ENCODE measurements at places on chromosomes 7 and 10.

DNA sequence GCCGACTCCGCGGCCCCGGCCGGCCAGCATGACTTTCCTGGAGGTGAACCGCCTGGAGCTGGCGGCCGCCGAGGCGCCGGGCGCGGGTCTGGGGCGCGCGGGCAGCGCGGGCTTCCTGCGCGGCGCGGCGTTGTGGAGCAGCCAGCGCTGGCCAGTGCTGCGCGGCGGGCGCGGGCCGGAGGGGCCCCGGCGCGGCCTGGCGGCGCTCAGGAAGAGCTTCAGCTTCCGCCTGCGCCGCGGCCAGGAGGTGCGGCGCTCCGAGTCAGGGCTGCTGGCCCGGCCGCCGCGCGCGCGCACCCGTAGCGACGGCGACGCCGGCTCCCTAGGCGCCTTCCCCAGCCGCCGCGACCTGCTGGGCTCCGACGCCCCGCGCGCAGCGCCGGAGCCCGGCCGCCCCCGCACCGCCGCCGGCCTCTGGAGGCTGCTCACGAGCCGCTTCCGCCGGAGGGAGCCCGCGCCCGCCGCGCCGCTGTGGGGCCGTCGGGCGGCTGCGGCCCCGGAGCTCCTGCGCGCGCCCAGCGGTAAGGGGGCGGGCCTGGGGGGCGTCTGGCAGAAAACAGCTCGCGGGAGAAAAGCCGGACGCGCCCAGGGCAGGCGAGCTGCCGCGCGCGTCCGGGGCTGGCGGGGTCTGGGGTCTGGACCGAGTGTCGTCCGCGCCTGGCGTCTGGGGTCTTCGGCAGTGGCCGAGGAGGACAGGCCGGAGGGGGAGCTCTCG is 29.0 kb downstream of the AGAP3 start:
- no peak for DNase-seq
- peaks cover 24% of the 10 kb centered on the region for H3K36me3 ChIP-seq
- H3K27ac ChIP-seq, result no peak overlapping the region
- H3K27me3 ChIP-seq, result peaks cover 3% of the 10 kb centered on the region

- peaks cover 63% of the 10 kb centered on the region for H3K36me3 ChIP-seq
- no peak overlapping the region for H3K27ac ChIP-seq
- H3K4me1 ChIP-seq, result peaks cover 8% of the 10 kb centered on the region
- H3K4me3 ChIP-seq, result no peak overlapping the region
These were observed 235.2 kb downstream of the ZMYND11 start for GRCh38 chr10:370449-370825.

GRCh38 chr10:48209241-48209640 is 65.3 kb downstream of the FRMPD2 start:
- no peak for DNase-seq
- peaks cover 3% of the 10 kb centered on the region for H3K27me3 ChIP-seq
- H3K4me1 ChIP-seq, result no peaks in the 10 kb centered on the region
- no peak overlapping the region for H3K27ac ChIP-seq

GRCh38 chr7:2795906-2796305 is 48.2 kb downstream of the GNA12 start:
- no peaks in the 10 kb centered on the region for H3K27me3 ChIP-seq
- DNase-seq, result no peak
- H3K4me1 ChIP-seq, result no peaks in the 10 kb centered on the region
- no peak overlapping the region for H3K4me3 ChIP-seq

DNA sequence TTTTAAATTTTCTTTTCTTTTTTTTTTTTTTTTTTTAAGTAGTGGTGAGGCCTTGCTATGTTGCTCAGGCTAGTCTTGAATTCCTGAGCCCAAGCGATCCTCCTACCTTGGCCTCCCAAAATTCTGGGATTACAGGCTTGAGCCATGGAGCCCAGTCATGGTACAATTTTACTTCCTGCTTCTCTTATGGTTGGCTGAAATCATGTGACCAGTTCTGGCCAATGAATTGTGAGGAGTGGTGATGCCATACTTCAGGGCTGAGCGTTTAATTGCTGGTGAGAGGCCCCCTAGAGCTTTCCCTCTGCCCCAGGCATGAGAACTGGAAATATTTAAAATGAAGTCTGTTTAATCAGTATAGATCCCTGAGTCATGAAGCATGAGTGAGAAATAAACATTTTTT is 22.2 kb upstream of the BAIAP2L1 start:
- DNase-seq, result no peak
- no peaks in the 10 kb centered on the region for H3K27me3 ChIP-seq
- no peaks in the 10 kb centered on the region for H3K4me1 ChIP-seq
- H3K4me3 ChIP-seq, result no peak overlapping the region
- H3K27ac ChIP-seq, result no peak overlapping the region

DNA sequence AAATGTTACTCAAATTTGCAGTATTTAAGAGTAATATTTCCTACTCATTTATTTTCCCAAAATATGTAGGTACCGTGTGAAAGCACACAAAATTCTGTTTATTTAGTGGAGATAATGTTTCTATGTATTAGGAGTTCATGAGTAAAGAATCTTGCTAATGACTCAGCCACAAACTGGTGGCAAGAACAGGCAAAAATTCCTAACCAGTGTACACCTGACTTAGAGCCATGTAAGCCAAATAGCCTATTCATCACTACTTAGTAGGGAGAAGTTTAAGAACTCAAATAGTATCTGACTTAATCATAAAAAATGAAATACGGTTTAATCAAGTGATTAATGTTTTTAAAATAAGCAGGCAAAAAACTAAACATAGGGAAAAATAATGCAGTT is 169.0 kb downstream of the SRPK2 start:
- no peak overlapping the region for H3K4me3 ChIP-seq
- peaks cover 7% of the 10 kb centered on the region for H3K4me1 ChIP-seq
- H3K36me3 ChIP-seq, result no peaks in the 10 kb centered on the region
- DNase-seq, result no peak
- no peaks in the 10 kb centered on the region for H3K27me3 ChIP-seq
- H3K27ac ChIP-seq, result no peak overlapping the region

DNA sequence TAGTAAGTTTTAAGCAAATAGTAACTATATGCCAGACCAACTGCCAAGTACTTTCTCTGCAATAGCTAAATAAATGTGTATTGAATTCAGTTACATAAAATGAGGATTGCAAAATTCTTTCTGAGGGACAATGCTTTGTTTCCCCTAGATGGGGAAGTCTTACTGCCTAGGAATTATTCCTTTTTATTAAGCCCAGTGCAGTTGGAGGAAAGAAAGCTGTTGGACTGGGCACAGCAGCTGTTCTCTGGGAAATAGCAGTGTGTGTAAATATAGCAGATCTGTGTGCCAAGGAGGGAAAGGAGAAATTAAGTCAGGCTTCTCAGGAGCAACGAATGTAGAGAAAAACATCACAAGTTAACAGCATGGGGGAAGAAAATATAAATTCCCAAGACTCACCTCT is 77.1 kb downstream of the SEC23IP start:
- H3K4me3 ChIP-seq, result no peak overlapping the region
- H3K4me1 ChIP-seq, result no peaks in the 10 kb centered on the region
- H3K27me3 ChIP-seq, result no peaks in the 10 kb centered on the region

GRCh38 chr10:34001831-34002230 is 667.4 kb upstream of the NRP1 start:
- H3K4me3 ChIP-seq, result no peak overlapping the region
- H3K27me3 ChIP-seq, result peaks cover 5% of the 10 kb centered on the region
- no peak for DNase-seq
- no peaks in the 10 kb centered on the region for H3K36me3 ChIP-seq
- H3K27ac ChIP-seq, result no peak overlapping the region

DNA sequence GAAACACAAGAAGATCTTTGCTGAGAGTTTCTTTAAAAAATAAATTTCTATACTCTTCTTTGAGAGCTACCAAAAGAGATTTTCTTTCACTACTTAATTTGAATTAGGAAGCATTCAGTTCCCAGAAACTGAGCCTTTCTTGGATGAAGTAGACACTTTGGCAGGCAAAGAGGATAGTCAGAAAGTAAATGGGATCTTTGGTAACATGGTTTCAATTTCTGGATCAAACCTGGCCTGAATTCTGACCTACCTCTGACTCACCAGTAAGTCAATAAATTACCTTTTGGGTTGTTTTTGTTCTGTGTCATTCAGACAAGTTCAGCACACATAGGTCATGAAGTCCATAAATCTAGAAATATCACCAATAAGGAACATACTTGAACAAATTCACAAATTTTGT is 26.8 kb upstream of the CABCOCO1 start:
- no peaks in the 10 kb centered on the region for H3K36me3 ChIP-seq
- DNase-seq, result no peak
- no peak overlapping the region for H3K27ac ChIP-seq
- no peak overlapping the region for H3K4me3 ChIP-seq

GRCh38 chr7:44157116-44158080 is 16.3 kb upstream of the MYL7 start:
- H3K4me3 ChIP-seq, result no peak overlapping the region
- DNase-seq, result no peak
- H3K36me3 ChIP-seq, result no peaks in the 10 kb centered on the region
- H3K4me1 ChIP-seq, result no peaks in the 10 kb centered on the region
- H3K27ac ChIP-seq, result no peak overlapping the region

GRCh38 chr7:137073571-137074325 is 205.3 kb downstream of the CHRM2 start:
- no peak for DNase-seq
- no peaks in the 10 kb centered on the region for H3K27me3 ChIP-seq
- no peak overlapping the region for H3K4me3 ChIP-seq
- H3K27ac ChIP-seq, result no peak overlapping the region

DNA sequence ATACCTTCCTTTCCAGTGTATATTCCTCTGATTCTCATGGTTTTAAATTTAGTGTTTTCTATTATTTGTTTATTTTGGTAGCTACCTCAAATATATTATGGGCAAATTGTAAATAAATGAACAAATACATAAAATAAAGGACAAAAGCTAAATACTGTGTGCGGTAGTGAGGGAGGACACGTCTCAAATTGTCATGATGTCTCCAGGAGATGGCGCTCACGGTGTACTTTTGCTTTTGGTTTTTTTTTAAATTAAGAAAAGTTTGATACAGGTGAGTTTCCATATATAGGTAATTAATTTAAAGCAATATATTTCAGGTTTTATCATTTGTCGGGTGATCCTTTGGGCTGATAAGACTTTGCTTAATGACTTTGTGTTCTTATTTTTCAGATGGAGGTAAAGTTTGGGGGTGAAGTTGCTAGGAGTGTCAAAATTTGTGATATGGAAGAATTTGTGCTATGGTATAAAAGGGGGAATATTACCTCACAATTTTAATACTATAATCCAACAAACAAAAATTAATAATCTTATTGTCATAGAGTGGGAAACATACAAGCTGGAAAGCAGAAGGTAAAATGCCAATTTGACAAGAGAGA is 68.4 kb upstream of the TMEM229A start:
- no peaks in the 10 kb centered on the region for H3K27me3 ChIP-seq
- H3K4me1 ChIP-seq, result no peaks in the 10 kb centered on the region
- no peak overlapping the region for H3K27ac ChIP-seq
- no peaks in the 10 kb centered on the region for H3K36me3 ChIP-seq

- no peaks in the 10 kb centered on the region for H3K4me1 ChIP-seq
- H3K4me3 ChIP-seq, result no peak overlapping the region
- H3K27me3 ChIP-seq, result no peaks in the 10 kb centered on the region
- no peak for DNase-seq
- H3K36me3 ChIP-seq, result peaks cover 15% of the 10 kb centered on the region
These were observed 37.0 kb downstream of the PPP2R2D start for GRCh38 chr10:131937836-131938235.

GRCh38 chr10:100981178-100981772 is 6.0 kb downstream of the MRPL43 start:
- H3K36me3 ChIP-seq, result peaks cover 76% of the 10 kb centered on the region
- H3K27ac ChIP-seq, result no peak overlapping the region
- no peaks in the 10 kb centered on the region for H3K4me1 ChIP-seq
- no peak overlapping the region for H3K4me3 ChIP-seq
- H3K27me3 ChIP-seq, result no peaks in the 10 kb centered on the region
- no peak for DNase-seq

GRCh38 chr7:106597751-106598546 is 63.0 kb downstream of the CCDC71L start:
- H3K4me3 ChIP-seq, result no peak overlapping the region
- DNase-seq, result no peak
- peaks cover 6% of the 10 kb centered on the region for H3K27me3 ChIP-seq
- H3K4me1 ChIP-seq, result no peaks in the 10 kb centered on the region
- no peaks in the 10 kb centered on the region for H3K36me3 ChIP-seq

DNA sequence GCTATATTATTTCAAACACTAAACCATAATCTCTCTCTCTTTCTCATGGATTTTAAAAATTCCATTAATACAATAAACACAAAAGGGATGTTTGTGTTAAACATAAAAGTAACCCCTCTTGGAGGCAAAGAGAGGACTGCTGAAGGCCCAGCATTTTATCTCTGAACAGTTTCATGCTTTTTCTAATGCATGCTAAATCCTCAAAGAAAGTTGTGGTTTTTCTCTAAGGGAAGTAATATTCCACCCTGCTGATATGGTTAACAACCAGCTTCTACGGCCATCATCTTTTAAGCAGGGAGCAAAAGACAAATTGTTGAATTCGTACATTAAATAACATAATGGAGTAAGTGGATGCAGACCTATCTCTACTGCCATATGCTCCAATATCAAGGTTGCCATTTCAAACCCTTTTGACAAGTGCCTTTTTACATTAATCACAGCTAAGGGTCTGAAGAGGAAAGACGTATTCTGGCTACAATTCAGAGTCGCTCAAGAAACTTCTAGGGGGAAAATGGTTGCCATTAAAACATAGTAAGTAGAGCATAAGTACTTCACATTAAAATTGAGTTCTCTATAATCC is 103.1 kb downstream of the SLC25A13 start:
- no peaks in the 10 kb centered on the region for H3K36me3 ChIP-seq
- no peak overlapping the region for H3K4me3 ChIP-seq
- no peaks in the 10 kb centered on the region for H3K4me1 ChIP-seq
- no peak for DNase-seq
- H3K27me3 ChIP-seq, result no peaks in the 10 kb centered on the region

GRCh38 chr7:106010331-106010730 is 47.3 kb downstream of the CDHR3 start:
- peak overlapping the region; percentile 81 for H3K27ac ChIP-seq
- no peaks in the 10 kb centered on the region for H3K36me3 ChIP-seq
- no peak overlapping the region for H3K4me3 ChIP-seq
- DNase-seq, result no peak

- no peak for DNase-seq
- H3K4me3 ChIP-seq, result no peak overlapping the region
- H3K27ac ChIP-seq, result no peak overlapping the region
- no peaks in the 10 kb centered on the region for H3K4me1 ChIP-seq
- no peaks in the 10 kb centered on the region for H3K27me3 ChIP-seq
These were observed 6.9 kb downstream of the ADAP1 start for GRCh38 chr7:947391-948210.

DNA sequence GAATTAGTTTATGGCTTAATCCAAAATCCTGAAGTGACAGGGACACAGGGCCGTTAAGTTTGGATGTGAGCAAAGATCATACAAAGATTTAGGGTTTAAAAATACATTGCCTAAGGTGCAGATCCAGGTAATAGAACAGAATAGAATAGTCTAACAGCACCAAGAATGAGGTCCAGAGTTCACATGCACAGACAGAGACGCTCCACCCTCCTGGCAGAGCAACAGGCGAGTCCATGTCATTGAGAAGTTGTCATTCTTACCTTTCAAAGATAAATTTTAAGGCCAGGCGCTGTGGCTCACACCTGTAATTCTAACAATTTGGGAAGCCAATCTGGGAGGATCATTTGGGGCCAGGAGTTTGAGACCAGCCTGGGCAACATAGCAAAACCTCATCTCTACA is 209.1 kb upstream of the AUTS2 start:
- no peak for DNase-seq
- H3K4me1 ChIP-seq, result no peaks in the 10 kb centered on the region
- H3K27me3 ChIP-seq, result no peaks in the 10 kb centered on the region
- H3K36me3 ChIP-seq, result no peaks in the 10 kb centered on the region
- no peak overlapping the region for H3K4me3 ChIP-seq

GRCh38 chr10:31353574-31353973 is 34.6 kb downstream of the ZEB1 start:
- DNase-seq, result no peak
- H3K4me1 ChIP-seq, result peaks cover 7% of the 10 kb centered on the region
- no peaks in the 10 kb centered on the region for H3K27me3 ChIP-seq
